ENCODE measurements at places on chromosomes 3 and 15.

GRCh38 chr3:127608362-127608718 lies 10.1 kb downstream of the MCM2 start:
- no peak for DNase-seq

- no peak for DNase-seq
Observed at GRCh38 chr3:147423798-147424580, 14.8 kb downstream of the ZIC1 start.

DNA sequence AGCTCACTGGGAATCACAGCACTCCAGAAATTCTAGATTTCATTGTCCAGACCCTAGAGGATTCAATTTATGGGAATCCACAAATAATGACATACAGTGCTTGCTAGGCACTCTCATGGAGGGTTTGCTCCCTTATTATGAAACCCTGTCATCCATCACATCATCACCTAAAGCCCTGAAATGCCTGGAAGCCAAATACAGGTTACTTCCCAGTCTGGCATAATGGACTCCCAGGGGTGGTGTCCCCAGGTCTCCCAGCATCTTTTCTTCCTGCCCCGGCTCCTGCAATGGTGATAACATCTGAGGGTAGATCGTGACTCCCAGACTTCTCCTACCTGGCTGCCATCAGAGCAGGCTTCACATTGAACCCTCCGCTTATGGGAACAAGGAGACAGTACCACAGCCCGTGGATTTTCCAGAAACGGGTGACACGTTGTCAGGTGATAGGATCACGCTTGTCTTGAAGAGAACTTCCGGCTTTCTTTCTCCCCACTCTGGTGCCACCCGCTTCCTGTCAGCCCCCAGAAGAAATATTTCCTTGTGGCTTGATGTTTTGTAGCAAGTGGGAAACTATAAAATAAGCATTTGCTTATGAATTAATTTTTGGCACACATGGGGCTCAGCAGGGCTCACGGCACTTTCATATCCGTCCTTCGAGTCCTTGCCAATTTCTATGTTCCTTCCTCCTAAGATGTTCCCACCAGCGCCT lies 238.7 kb upstream of the BHLHE40 start:
- DNase-seq, result no peak

- peak; percentile 78 for DNase-seq
Observed at GRCh38 chr15:60362321-60363086, 35.3 kb downstream of the ANXA2 start.

DNA sequence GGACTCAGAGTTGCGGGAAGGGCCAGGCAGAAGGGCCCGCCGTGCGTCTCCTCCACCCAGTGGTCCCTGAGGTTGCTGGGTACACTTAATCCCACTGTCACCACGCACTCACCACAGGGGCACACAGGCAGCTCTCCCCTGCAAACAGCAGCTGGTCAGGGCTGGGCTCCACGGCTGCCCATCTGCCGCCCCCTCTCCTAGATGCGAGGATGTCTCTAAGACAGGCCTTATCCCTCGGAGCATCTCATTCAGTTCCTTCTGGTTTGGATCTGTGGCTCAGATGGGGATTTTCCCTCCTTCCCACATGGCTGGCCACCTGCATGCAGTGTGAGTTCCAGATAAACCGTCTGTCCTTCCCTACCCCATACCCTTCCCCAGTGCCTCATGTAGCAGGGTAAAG lies 26.3 kb downstream of the MRPS11 start:
- DNase-seq, result no peak

DNA sequence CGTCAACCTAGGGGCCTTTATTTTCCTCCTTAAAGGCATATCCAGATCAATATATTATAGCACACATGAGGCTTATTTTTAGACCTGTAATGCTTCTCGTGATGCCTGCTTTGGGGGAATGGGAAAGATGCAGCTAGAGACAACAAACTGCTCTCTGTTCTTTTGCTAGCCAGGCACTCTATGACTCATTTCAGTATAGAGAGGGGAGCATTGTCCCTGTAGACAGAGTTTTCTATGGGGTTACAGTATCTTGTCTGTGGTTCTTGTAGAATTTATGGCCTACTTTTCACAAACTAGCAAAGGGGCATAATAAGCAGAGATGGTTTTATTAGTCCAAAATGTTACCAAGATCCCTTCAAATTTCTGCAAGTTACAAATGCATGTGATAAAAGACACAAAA lies 305.6 kb downstream of the LSAMP start:
- no peak for DNase-seq

GRCh38 chr3:185066251-185066650 lies 86.6 kb downstream of the C3orf70 start:
- no peak for DNase-seq

DNA sequence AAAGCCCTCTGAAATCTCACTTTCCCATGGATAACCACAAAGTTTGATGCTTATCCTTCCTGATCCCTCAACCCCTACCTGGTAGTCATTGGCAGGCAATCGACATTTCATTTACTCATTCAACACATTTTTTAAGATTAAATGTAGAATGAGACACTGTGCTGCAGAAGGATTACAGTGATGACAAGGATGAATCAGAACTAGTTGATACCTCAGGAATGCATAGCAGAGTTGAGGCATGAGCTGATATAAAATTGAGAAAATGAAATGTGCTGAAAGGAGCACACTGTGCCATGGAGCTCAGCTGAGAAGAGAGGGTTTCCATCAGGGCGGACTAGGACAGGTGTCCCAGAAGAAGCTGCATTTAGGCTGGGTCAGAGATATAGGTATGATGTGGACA lies 48.9 kb upstream of the ACTL6A start:
- no peak for DNase-seq

DNA sequence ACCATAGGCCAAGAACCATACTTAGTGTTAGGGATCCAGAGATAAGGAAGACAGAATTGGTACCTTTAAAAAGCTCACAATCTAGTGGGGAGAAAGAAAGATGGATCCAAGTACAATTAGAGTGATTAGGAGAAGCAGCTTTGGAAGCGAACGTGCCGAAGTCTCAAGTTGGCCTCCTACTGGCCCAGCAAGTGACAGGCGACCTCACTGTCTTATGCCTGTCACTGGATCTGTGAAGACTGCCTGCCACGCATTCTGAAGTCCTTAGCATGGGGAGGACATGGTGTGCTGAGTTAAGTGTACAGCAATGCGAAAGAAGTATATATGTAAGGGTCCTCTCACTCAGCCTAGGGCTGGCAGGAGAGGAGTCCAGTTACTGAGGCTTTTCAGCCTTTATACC lies 141.0 kb downstream of the GABRB3 start:
- no peak for DNase-seq

DNA sequence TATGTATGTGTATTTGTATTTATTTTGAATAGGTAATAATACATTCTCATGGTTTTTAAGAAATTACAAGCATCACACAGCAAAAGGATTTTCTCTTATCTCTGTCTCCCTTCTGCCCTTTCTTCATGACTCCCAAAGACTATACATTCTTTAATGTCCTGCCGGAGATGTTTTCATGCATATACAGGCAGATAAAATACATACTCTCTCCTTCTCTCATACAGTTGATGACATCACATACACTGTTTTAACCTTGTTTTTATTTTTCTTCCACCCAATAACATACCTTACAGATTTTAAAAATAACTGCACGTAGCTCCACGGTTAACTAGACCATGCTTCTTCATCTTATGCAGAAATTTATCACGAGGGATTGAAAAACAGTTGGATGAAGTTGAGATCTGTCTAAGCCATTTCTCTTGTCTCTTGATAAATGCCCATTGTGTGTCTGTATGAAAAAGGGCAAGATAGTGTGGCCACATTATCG lies 249.8 kb downstream of the EDEM1 start:
- no peak for DNase-seq

DNA sequence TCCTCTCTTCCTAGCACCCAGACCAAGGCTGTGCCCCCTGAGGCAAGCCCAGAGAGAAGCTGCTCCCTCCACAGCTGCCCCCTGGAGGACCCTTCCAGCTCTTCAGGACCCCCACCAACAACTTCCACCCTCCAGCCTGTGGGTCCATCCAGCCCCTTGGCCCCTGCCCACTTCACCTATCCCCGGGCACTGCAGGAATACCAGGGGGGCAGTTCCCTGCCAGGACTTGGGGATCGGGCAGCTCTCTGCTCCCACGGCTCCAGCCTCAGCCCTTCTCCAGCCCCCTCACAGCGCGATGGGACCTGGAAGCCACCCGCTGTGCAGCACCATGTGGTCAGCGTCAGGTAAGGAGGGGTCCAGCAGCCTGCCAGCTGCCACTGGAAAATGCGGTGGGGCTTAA lies 5.6 kb downstream of the DISP2 start:
- no peak for DNase-seq

DNA sequence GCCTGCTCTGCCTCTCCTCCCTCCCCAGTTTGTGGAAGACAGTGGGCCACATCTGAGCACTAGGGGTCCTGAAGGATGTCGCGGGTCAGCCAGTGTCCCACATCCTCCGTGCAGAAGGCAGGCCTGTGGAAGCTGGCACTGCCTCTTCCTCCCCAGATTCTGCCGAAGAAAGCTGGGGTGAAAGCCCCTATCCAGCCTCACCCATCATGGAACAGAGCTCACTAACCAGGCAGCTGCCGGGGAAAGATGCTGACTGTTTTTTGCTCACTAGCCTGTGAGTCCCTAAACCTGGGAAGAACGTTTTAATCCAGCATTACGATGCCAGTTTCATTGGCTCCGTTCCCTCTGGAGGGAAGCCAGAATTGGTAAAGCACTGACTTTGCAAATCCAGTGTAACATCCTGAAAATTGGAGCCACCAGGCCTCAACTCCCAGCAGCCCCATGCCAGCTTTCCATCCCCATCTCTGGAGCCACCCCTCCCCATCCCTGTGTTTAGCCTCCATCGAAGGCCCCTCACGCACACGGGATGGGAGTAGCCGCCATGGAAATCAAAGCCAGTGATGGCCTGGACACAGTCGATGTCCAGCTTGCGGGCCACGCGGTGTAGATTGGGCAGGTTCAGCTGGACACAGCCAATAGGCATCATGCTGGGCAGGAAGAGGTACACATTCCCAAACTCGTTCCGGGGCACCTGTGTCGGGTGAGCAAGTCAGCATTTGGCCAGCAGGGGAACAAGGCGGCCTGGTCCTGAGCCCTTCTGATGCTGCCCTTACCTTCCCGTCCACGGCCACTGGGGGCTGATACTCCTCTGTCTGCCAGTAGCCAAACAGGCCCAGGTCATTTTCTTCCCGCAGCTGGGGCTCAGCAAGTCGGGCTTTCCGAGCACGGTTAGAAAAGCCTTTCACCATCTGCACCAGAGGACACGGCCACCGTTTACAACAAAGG lies 23.5 kb downstream of the TMEM43 start:
- no peak for DNase-seq

DNA sequence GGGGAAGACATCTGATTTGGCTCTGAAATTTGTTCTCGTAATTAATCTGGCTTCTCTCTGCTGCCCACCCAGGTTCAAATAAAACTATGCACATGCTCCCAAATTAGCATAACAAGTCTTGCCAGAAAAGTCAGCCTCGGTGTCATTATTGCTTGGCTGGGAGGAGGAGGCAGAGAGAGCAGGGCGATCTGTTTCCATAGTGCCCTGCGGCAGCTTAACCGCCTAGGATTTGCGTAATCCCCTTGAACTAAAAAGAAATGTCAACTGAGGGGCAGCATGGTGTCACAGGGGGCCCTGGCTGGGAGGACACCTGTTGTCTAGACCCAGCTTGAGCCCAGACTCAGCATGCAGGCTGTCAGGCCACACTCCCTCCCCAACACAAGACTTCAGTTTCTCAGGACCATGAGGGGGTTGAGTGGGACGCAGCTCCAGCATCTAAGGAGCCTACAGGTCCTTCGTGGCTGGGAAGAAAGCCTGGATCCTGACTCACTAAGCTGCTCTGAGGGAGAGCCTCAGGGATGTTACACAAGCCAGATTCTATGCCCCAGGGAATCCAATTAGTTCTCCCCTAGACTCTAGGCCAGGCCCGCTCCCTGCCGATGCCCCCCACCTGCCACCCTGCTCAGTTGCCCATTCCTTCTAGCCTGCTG lies 17.3 kb downstream of the MRPS11 start:
- peak; percentile 42 for DNase-seq

DNA sequence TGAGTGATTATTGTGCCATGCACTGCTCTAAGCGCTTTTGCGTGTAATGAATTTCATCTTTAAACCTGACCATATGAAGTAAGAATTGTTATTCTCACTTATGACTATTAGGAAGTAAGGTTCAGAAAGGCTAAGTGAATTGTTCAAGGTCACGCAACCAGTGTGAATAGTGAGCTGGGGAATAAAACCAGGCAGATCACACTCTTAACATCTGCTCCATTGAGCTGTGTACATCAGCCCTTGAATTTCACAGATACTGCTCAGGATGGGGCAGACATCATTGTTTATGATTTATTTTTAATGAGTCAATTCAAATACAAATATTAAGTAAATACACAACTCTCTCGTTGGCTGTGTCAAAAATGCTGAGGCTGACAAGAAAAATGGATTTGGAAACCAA lies 184.5 kb downstream of the FNDC3B start:
- no peak for DNase-seq

GRCh38 chr15:58608711-58609110 lies 140.8 kb downstream of the ADAM10 start:
- DNase-seq, result no peak

DNA sequence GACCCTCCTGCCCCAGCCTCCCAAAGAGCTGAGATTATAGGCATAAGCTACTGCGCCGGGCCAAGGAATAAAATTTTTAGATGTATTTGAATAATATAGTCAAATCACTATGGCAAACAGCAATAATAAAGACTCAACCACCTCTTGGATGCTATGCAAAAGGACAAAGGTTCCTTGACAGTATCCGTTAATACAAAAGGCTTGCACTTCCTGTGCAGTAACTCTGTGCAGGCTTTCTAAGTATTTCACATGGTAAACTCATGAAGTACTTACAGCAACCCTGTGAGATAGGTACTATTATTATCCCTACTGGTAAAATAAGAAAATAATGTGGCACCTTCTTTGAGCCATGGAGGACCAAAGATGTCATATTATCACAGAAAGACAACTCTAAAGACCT lies 86.8 kb downstream of the SHQ1 start:
- no peak for DNase-seq

GRCh38 chr15:37246856-37247255 lies 146.5 kb upstream of the MEIS2 start:
- DNase-seq, result no peak

- DNase-seq, result peak; percentile 46
Observed at GRCh38 chr15:66936109-66936860, 129.1 kb upstream of the SMAD3 start.

DNA sequence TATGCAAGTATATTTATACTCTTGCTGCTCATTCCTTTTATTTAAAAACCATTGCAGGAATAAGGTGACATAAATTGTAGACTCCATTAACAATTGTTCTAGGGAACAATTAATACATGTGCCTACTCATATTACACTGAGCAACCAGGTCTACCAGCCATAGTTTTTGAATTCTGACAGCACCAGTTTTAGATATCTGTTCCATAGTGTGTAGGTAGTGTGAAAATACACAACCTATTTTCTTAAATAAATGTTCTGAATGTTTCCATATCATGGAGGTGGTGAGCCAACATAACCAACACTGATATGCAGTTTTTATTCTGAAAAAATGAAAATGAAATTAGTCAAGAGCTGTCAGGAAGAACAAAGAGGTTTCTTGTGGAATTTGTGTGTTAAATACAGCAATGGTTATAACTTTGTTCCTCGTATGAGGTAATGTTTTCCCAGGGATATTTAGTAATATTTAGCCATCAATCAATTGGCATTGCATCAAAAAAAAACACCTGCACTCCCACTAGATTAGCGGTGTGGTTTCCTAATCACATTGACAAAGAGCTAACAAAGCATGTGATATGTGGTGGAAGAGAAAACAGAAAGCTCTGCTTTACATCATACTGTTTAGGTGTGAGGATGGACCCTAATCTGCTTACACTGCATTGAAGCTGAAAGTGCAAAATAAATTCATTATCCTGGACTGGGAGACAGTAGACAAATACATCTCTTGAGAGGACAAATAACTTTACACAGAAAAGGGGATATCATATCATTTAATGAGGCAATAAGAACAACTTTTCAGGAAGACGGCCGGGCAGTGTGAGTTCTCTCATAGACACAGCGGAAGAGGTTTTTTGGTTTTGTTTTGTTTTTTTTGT lies 369.5 kb upstream of the THBS1 start:
- DNase-seq, result no peak

Data from GM04504 (cell line).